Daoy (cell line): ENCODE measurements at places on chromosomes 12 and 14. TPM values are rescaled to one million over a fixed set of nuclear protein-coding genes. Genes with fewer than 3 reads are reported as not detected.
A peak's percentile ranks its signal among the peaks of the same experiment; 100 is the strongest.

- no peak for DNase-seq
Measured at GRCh38 chr12:21456291-21456780, 18.9 kb downstream of the PYROXD1 start.

GRCh38 chr12:29149691-29150281 is 708 bp downstream of the FAR2 start:
- no peak for DNase-seq

DNA sequence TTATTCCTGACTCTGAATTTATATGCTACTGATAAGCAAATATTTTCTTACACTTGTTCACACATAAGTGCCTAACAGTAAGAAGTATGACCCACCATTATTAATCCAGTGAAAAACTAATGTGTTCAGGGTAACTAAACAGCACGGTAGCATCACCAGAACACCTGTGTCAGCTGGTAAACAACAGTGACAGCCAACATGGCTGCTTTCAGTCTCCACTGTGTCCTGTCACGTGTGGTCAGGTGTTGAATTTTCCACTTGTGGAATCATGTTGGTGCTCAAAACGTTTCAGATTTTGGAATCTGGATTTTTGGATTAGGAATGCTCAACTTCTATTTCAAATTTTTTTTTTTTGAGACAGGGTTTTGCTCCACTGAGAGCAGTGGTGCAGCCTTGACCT is 14.3 kb upstream of the ATP23 start:
- no peak for DNase-seq

- DNase-seq = peak; percentile 27
Measured at GRCh38 chr12:42686514-42687172, 97.1 kb upstream of the PRICKLE1 start.

DNA sequence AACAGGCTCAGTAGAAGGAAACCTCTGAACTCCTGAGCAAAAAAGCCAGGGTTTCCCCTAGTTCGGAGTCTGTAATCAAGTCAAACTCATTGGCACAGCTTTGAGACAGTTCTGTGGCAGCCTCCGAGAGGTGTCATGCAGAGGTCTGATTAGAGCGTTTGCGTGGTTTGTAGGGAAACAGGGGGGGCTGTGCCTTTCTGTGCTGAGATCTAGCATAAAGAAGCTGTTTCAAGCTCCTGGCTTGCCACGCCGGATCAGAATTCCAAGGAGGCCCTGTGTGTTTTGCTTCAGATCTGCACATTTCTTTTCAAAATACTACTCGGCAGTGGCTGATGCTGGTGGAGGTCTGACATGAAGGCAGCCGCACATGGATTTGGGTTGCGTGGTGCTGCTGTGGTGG is 1.7 kb downstream of the CABP1 start:
- DNase-seq = no peak

DNA sequence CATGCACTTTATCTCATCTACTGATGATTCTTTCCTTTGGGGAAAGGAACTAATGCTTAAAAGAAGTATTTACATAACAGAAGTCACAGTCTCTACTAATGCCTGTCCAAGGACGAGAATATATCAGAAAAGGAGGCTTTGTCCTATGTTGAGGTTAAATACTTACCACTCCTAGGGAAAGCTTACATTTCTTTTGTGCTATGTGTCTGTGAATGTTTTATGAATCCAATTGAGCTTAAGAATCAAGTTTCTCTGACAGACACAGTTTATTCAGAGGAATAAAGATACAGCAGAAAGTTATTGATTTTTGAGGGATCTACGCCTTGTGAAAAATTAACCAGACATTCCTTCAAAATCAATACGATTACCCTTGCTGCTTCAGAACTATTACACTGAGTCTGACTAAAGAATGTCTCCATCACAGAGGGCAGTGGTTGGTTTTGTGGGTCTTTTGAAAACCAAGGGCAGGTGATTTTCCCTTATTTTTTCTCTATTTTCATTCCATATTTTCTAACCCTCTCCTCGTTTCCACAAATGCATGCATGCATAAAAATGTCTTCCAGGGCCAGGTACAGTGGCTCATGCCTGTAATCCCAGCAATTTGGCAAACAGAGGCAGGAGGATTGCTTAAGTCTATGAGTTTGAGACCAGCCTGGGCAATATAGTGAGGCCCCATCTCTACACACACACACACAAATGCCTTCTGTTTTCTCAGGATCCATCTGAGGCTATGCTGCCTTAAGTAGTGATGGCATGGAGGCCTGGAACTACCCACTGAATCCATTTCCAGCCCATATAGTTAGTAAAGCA is 1095.1 kb downstream of the GALC start:
- DNase-seq = no peak

GRCh38 chr12:24993793-24994192 is 44.9 kb upstream of the BCAT1 start:
- no peak for DNase-seq

DNA sequence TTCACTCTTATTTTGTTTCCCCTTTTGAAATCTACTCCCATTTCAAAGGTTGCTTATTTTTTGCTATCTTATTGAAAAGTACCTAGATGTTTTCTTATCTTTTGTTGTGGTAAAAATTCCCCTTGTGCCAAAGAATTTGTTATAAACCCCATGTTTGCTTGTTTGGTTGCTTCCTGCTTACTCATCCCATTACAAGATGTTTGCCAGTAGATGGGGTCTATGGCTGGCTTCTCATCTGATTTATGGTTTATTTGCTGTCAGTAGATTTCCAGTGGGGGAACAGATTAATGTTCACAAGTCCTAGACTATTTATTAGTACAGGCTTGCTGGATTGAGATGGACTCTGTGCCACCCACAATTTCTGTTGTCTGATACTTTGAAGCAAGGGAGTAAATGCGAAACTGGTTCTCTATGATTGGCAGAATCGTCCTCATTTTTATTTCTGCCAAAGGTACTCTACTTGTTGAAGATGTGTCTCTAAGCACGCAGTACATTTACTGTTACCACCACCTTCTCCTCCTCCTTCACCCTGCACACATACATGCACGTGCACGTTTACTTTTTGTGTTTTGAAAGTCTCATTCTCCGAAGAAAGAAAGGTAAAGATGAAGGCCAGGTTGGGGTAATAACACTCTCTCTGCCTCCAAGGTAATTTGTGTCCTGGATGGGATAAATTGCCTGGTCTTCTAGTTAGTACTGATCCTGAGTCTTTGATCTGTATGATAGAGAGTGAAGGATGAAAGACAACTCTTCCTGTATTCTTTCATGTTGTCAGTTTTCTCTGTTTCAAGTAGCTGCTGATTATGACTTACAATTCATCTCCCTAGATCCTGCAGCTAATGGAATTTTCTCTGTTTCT is 117.2 kb upstream of the ATP2B1 start:
- DNase-seq = peak; percentile 33

DNA sequence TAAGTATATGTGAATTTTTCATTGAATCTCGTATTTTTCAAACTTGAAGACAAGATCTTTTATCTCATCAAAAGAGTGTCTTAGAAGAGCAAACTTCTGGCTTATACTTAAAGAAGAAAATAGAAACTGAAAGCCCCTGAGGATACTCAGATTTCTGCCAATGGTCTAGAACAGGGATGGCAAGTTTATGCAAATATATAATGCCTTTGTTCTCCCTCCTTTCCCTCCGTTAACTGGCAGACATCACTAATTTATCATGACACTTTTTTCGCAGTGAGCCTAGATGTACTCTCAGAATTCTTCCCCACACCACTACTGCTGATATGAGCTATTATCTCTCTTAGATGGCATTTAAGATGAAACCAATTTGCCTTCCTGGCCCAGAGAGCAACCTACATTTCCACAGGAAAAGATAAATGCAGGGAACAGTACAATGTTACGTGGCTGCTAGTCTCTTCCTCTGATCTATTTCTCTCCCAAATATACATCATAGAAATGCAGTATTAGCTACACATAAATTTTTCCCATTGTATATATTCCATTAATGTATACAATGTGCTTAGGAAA is 40.0 kb upstream of the DAAM1 start:
- DNase-seq = no peak

DNA sequence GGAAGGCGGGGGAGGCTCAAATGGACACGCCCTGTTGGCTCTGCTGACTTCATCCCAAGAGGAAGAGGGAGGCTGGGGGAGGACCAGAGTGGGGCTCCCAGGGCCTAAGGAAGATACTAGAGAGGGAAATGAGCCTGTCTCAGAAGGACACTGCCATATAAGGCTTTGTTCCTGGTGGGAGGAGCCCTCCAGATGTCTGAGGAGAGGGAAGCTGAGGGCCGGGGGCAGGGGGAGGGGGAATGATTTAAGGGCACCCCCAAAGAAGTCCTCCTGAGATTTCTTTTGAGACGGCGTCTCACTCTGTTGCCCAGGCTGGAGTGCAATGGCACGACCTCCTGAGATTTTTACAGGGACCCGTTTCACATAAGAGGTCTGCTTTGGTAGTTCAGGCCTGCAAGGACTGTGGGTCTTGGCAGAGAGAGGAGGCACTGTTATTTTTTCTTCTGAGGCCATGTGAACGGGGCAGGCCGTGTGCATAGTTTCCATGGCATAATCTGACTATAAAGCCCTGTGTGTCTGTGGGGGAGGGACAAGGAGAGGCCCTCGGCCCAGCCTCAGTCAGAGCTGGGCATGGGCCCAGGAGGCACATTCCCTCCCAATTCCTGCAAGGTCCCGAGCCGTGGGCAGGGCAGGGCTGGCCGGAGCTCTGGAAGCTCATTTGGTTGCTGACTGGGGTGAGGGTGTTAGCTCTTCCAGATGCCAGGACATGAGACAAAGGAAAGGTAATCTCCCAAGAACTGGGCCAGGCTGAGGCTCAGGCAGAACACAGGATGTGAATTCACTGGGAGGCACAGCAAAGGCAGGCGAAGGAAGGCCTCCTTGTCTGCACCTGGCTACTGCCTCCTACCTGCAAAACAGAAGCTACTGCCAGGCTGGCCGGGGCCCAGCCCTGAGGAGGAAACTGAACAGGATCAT is 22.2 kb upstream of the PLEKHG3 start:
- peak; percentile 46 for DNase-seq

GRCh38 chr12:14403293-14403692 is 37.8 kb downstream of the ATF7IP start:
- no peak for DNase-seq

GRCh38 chr12:122891661-122892525 is 4.0 kb downstream of the VPS37B start:
- peak; percentile 77 for DNase-seq

DNA sequence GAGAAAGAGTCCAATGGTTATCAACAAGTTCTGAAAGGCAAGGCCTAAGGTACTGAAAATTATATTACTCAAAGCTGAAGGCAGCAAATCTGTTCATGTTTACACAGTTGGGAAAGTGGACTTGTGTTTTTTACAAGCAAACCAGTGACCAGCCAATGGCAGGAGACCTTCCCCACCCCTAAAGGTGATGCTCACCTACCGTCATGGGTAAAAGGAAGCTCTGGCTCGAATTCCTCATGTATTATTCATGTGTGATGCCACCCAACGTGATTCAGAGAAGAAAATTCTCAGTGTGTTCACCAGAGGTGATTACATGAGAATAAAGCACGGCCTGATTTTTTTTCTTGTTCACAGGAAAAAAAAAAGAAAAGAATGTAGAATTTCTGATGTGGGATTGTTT is 1161.2 kb upstream of the SEL1L start:
- no peak for DNase-seq

- no peak for DNase-seq
Measured at GRCh38 chr14:100019156-100019744, 46.0 kb upstream of the EVL start.

- peak; percentile 37 for DNase-seq
Measured at GRCh38 chr12:104181313-104181712, 34.3 kb upstream of the TXNRD1 start.

GRCh38 chr14:103562179-103562428 is 353 bp downstream of the BAG5 start:
- no peak for DNase-seq

The KIF26A gene
- total RNA-seq = 1.7 and 1.8 TPM in 2 replicates

The CISTR gene
- total RNA-seq = not detected in 2 replicates

The A2M gene
- 0.95 TPM in 1 of 2 replicates, not detected in the other for total RNA-seq

The SERPINA9 gene
- 0.11 TPM in 1 of 2 replicates, not detected in the other for total RNA-seq

The SLC22A17 gene
- total RNA-seq = 13.8 and 13.9 TPM in 2 replicates
